ENCODE measurements at places on chromosomes 11 and 22.

DNA sequence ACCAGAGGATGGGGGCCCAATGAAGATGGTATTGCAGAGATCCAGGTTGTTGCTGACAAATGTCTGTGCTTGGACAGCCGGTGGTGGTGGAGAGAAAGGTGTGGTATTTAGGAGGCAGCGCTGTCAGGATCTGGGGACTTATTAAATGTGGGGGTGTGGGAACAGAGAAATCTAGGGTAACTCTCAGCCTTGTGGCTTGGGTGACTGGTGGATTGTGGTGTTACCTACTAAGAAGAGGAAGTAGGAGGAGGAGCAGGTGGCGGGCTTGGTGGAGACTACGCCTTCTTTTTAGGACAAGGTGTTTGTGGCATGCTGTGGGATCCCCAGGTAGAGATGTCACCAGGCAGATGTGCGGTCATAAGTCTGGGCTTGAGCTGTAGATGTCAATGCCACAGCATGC is 144.0 kb downstream of the GRIK4 start:
- DNase-seq: no peak

GRCh38 chr11:104049116-104049515 is 12.7 kb downstream of the DDI1 start:
- DNase-seq: no peak

DNA sequence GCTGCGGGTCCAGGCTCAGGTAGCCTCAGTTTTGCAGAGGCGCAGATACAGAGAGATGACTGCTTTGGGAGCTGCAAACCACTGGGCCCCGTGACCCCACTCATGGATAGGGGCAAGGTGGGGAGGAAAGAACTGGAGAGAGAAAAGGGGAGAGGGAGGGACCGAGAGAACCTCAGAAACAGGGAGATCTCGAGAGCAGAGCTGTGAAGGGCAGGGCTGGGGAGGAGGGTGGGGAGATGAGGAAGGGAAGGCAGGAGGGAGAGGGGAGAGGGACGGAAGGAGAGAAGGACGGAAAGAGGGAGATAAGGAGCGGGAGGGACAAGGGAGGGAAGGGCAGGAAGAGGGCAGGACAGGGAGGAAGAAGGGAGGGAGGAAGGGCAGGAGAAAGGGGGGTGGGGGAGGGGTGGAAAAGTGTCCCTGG is 46.3 kb downstream of the IGLL1 start:
- peak; percentile 23 for DNase-seq

GRCh38 chr11:93407777-93408401 is 77.3 kb downstream of the DEUP1 start:
- no peak for DNase-seq

DNA sequence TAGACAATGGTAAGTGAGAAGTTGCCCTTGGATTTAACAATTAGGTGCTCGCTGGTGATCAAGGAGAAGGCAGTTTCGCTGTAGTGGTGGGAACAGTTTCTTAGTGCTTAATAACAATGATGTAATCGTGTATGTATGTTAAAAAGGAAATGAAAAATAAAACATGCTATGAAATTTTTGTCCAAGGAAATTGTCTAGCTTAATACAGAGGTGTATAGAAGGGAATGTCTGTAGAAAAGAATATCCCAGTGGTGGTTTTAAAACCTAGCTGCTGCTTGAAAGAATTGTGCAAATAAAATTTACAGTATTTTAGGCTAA is 53.1 kb downstream of the SWAP70 start:
- DNase-seq: no peak

DNA sequence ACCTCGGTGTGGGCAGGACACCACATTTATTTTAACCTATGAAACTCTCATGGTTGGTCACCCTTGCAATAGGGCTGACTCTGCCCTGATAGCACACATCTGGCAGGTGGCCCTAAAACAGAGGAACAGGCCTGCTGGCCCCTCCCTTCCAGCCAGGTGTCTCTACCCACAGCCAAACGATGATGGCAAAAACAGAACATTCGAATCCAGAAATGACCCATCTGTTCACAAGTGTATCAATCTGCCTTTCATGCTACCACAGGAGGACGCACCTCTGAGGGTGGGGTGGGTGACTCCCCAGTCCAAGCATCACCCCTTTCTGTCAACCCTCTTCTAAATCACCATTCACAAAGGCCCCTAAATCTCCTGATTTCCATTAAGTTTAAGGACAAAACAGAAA is 118.1 kb downstream of the ETS1 start:
- DNase-seq: no peak

- no peak for DNase-seq
Measured at GRCh38 chr11:71250523-71251150, 1.7 kb downstream of the SHANK2 start.

DNA sequence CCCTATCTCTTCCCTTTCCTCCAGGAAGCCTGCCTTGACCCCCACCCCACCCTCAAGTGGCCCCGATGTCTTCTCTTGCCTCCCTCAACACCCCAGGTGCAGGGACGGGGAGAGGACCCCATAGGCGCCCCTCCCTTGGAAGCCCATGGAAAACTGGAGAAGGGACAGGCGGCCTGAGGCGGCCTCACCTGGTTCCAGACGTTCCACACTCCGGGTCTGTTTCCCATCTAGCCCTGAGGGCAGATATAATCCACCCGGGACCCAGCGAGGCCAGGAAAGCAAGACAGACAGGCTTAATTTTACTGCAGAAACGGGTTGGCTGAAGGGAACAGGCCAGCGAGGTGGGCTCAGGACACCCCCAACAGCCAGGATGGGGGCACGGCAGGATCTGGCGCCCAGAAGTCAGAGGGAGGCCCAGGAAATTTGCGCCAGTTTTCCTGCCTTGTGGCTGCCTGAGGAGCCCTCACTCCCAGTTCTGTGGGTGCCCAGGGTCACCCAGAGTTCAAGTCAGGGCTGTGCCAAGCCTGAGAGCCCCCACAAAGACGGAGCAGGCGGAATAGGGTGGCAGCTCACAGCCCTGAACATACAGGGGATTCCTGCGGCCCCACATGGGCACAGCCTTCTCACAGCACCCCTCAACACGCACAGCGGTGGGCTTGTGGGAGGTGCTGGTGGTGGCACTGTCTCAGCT is 3.0 kb upstream of the SIGIRR start:
- DNase-seq: no peak

GRCh38 chr11:58905721-58906547 is 33.4 kb upstream of the GLYATL1 start:
- peak; percentile 81 for DNase-seq

GRCh38 chr11:12131943-12132789 is 21.8 kb downstream of the MICAL2 start:
- DNase-seq: no peak

GRCh38 chr11:106464728-106465127 is 387.3 kb downstream of the AASDHPPT start:
- DNase-seq: no peak

- no peak for DNase-seq
Measured at GRCh38 chr11:125429807-125430678, 66.0 kb downstream of the FEZ1 start.

GRCh38 chr11:75743711-75744563 is 24.6 kb upstream of the DGAT2 start:
- peak; percentile 55 for DNase-seq

- DNase-seq: no peak
Measured at GRCh38 chr11:106063009-106063408, 14.1 kb downstream of the KBTBD3 start.

GRCh38 chr11:78504181-78504580 is 70.5 kb downstream of the NARS2 start:
- DNase-seq: no peak

DNA sequence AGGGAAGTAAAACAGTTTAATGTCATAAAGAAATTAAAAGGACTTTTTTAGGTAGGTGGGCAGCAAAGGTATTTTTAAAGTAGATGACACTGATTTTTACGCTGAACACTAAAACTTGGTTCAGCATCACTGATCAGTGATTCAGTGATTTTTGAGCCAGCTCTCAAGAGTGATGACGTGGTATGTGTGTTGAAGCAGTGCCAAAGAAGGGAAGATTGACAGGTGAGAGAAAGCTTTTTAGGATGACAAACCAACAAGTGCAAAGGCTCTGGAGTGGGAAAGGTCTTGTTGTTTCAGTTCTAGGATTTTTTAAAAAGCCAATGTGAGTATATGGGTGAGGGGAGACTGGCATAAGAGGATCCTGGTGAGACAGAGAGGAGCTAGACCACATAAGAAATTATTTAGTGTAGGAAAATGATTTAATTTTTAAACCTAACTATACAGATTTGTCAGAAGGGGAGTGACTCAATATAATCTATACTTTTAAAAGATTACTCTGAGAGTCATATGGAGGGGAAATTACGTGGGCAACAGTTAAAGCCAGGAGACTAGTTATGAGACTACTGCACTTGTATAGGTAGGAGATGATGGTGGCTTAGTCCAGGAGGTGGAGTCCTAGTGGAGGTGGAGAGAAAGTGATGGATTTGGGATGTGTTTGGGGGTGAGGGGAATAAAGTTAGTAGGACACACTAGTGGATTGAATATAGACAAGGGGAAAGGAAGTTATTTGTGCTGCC is 17.6 kb upstream of the CALCB start:
- DNase-seq: no peak

- DNase-seq: no peak
Measured at GRCh38 chr11:27720277-27720830, 20.1 kb upstream of the BDNF start.

DNA sequence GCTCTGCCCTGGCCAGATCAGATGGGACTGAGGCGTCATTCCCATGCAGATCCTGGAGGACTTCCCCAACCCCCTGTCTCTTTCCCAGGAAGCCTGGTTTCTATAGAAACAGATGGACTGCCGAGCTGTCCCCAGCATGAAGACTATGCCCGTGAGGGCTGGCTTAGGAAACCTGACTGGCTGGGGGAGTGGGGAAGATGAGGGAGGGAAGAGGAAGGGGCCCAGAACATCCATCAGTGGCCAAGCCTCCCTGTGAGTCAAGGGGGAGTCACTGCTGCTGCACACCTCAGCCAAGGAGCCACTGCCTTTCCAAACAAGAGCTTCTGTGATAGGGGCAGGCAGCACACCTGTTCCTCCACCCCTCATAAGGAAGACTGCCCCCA is 5.8 kb downstream of the TP53I11 start:
- no peak for DNase-seq

GRCh38 chr11:75236062-75236461 is 4.5 kb upstream of the TPBGL start:
- no peak for DNase-seq

- peak; percentile 41 for DNase-seq
Measured at GRCh38 chr22:24983151-24983550, 30.6 kb downstream of the KIAA1671 start.

- DNase-seq: no peak
Measured at GRCh38 chr11:8503910-8504364, 90.1 kb downstream of the STK33 start.

DNA sequence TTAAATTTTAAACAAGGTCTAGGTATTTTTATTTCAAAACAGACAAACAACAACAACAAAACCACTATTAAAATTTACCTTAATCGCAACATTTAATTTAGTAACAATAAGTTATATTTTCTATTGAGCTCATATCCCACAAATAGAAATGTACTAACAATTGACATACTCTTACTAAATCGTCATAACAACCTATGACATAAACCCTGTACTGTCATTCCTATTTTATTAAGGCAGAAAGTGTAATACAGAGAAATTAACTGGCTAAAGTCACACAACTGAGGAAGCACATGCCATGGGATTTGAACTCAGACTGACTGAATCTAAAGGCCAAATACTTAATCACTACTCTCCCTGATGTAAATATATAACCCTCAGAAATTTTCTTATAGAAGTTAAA is 3.0 kb downstream of the KIF18A start:
- DNase-seq: no peak

DNA sequence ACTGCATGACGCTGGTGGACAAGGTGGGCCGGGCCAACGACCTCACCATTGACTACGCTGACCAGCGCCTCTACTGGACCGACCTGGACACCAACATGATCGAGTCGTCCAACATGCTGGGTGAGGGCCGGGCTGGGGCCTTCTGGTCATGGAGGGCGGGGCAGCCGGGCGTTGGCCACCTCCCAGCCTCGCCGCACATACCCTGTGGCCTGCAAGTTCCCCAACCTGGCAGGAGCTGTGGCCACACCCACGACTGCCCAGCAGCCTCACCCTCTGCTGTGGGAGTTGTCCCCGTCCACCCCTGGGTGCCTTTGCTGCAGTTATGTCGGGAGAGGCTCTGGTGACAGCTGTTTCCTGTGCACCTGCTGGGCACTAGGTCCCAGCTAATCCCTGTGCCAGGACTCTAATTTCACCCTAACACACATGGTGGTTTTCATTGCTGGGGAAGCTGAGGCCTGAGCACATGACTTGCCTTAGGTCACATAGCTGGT is 49.0 kb upstream of the PPP6R3 start:
- DNase-seq: no peak

- DNase-seq: peak; percentile 93
Measured at GRCh38 chr22:35617137-35617755, at the start of gene MB. TSS of gene MB (minus strand) at chr22:35617329. CDS start at chr22:35617257, 72 bp downstream.

DNA sequence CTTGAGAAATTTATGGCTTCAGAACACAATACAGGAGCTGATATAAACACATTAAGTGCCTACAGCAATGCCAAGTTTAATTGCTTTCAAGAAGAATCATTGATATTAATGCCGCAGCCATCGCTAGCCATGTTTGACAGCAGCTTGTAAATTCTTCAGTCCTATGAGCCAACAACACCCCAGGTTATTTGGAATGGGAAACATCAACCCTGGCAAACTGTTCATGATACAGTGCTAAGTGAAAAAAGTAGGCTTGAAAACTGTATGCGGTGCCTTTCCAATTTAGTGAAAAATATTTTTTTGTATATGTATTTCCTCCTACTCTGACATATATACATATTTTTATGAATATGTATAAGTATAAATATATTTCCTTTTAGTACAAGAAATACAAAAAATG is 142.6 kb downstream of the CSNK2A3 start:
- no peak for DNase-seq

DNA sequence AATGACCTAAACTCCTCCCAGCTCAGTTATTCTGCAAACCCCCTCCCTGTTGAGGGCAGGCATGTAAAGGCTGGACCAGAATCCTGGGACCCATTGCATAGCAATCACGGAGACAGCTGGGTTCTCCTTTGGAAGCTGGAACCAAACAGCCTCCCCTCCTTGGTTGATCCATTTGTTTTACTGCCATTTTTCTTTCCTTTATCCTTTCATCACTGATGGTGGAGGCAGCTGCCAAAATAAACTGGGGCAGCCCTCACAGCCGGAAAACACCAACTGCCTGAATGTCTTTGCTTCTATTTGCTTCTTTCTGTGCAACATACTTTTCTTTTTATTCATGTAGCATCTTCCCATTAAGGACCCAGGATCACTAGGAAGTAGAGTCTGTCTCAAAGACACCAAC is 150.0 kb upstream of the SYT13 start:
- no peak for DNase-seq

- no peak for DNase-seq
Measured at GRCh38 chr11:67099831-67100324, 19.2 kb upstream of the KDM2A start.

- no peak for DNase-seq
Measured at GRCh38 chr11:69094111-69094914, 45.6 kb downstream of the TPCN2 start.

GRCh38 chr11:30538251-30538650 is 47.9 kb downstream of the MPPED2 start:
- DNase-seq: no peak
